ENCODE measurements at places on chromosomes 5 and 9. TPM values are rescaled to one million over a fixed set of nuclear protein-coding genes. Genes with fewer than 3 reads are reported as not detected.

DNA sequence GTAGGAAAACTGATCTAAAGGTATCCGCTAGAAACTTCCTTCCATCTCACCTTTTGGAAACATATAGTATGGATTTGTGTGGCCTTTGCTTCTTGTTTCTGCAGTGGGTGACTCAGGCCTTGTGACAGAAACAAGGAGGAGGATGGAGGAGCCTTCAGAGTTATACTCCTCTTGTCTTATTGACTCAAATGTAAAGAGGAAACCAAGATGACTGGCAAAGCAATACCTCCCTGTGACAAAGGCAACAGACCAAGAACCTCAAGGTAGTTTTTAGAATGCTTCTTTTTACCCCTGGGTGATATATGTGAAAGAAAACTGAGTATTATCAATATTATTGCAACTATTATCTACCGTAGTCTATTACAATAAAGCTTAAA, 123.3 kb upstream of the SLIT3 start:
- H3K27me3 ChIP-seq, result no peaks in the 10 kb centered on the region
- no peak overlapping the region for H3K4me3 ChIP-seq
- DNase-seq, result no peak
- H3K36me3 ChIP-seq, result no peaks in the 10 kb centered on the region
- no peaks in the 10 kb centered on the region for H3K4me1 ChIP-seq
- H3K27ac ChIP-seq, result no peak overlapping the region

GRCh38 chr9:123834889-123835562, 94.9 kb downstream of the DENND1A start:
- no peak for DNase-seq
- no peak overlapping the region for H3K27ac ChIP-seq
- no peaks in the 10 kb centered on the region for H3K27me3 ChIP-seq
- H3K4me1 ChIP-seq, result peaks cover 9% of the 10 kb centered on the region

DNA sequence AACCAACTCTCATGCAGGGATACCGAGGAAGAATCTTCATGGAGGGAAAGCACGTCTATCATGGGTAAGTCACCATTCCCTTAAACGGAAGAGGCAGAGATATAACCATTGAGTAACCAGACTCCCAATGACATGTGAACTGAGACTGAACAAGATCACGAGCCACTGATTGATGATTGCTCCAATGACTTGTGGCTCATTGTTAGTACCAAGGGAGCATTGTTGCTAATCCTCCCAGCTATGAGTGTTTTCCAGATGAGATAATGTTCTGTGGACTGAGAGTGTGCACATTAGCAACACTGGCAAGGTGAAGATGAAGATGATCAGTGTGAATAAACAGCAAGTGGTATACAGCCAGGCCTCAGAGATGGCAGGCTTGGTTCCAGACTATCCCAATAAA, 219.2 kb upstream of the MAP3K1 start:
- no peak overlapping the region for H3K4me3 ChIP-seq
- H3K27me3 ChIP-seq, result no peaks in the 10 kb centered on the region
- H3K27ac ChIP-seq, result no peak overlapping the region
- no peak for DNase-seq
- no peaks in the 10 kb centered on the region for H3K36me3 ChIP-seq
- no peaks in the 10 kb centered on the region for H3K4me1 ChIP-seq

- no peak overlapping the region for H3K27ac ChIP-seq
- H3K4me3 ChIP-seq, result no peak overlapping the region
- no peaks in the 10 kb centered on the region for H3K27me3 ChIP-seq
Measured at GRCh38 chr5:137091472-137091871, 407.7 kb downstream of the SPOCK1 start.

GRCh38 chr5:94159144-94159543, 417.7 kb upstream of the POU5F2 start:
- no peaks in the 10 kb centered on the region for H3K27me3 ChIP-seq
- no peaks in the 10 kb centered on the region for H3K4me1 ChIP-seq
- DNase-seq, result no peak
- no peaks in the 10 kb centered on the region for H3K36me3 ChIP-seq
- no peak overlapping the region for H3K4me3 ChIP-seq

DNA sequence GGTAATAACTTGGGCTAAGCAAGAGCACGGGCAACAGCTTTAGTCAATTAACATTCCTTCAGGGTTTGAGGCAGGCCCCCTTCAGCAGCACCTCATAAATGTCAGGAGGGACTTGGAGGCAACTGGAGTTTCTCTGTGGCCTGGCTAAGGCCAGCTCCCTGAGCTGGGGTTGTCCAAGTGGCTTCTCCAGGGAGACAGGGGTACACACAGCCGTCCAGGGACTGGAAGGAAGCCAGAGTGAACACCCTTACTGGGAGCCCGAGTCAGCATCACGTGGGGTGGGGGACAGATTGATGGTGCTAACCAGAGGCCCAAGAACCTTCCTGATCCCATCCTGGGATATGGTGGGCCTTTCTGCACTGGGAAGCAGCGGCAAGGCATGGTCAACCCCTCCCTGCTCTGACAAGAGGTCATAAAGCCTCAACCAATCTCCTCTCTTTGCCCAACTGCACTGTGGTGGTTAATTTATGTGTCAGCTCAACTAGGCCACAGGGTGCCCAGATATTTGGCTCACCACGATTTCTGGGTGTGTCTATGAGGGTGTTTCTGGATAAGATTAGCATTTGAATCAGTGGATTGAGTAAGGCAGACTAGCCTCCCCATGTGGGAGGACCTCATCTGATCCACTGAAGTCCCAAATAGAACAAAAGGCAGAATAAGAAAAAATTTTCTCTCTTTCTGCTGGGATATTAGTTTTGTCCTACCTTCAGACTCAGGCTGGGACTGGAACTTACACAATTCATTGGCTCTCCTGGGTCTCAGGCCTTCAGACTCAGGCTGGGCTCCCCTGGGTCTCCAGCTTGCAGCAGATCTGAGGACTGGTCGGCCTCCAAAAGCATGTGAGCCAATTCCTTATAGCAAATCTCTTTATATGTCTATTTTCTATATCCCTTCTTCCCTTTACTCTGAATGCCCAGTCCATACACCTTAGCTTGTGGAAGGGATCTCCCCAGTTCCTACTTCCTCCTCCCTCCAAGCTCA, 127.2 kb upstream of the LARP1 start:
- no peaks in the 10 kb centered on the region for H3K4me1 ChIP-seq
- no peak overlapping the region for H3K27ac ChIP-seq
- no peak overlapping the region for H3K4me3 ChIP-seq
- DNase-seq, result no peak

DNA sequence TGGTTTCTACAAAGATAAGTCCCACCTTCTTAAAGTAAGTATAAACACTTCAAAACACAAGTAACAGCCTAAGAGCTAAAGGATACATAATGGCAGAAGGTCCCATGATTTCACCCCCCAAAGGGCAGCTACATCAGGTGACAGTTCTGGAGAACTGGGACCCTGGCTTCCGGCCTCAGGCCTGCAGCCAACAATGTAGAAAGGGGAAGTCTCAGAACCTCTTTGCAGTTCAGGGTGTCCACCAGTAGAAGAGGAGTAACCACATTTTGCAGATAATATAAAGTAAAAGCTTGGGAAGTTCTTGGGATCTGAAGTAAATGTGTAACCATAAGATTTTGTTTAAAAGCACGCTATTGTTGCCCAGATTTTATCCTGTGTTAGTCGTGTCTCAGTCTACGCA, 267.4 kb upstream of the VLDLR start:
- H3K4me3 ChIP-seq, result no peak overlapping the region
- no peaks in the 10 kb centered on the region for H3K4me1 ChIP-seq
- H3K27me3 ChIP-seq, result no peaks in the 10 kb centered on the region
- no peak for DNase-seq

- DNase-seq, result no peak
- H3K27me3 ChIP-seq, result no peaks in the 10 kb centered on the region
- H3K36me3 ChIP-seq, result no peaks in the 10 kb centered on the region
- peak overlapping the region; percentile 85 for H3K27ac ChIP-seq
- H3K4me1 ChIP-seq, result peaks cover 12% of the 10 kb centered on the region
- peak overlapping the region; percentile 64 for H3K4me3 ChIP-seq
Measured at GRCh38 chr9:22447618-22448305, 1.1 kb downstream of the DMRTA1 start.

- no peak overlapping the region for H3K27ac ChIP-seq
- no peak overlapping the region for H3K4me3 ChIP-seq
- no peaks in the 10 kb centered on the region for H3K27me3 ChIP-seq
- DNase-seq, result no peak
- H3K36me3 ChIP-seq, result peaks cover 54% of the 10 kb centered on the region
Measured at GRCh38 chr9:92036411-92036746, 78.8 kb downstream of the SPTLC1 start.

GRCh38 chr9:82645600-82645999, 417.3 kb downstream of the RASEF start:
- no peaks in the 10 kb centered on the region for H3K36me3 ChIP-seq
- no peak overlapping the region for H3K4me3 ChIP-seq
- no peaks in the 10 kb centered on the region for H3K4me1 ChIP-seq
- no peaks in the 10 kb centered on the region for H3K27me3 ChIP-seq

GRCh38 chr5:59569158-59569557, 324.4 kb downstream of the PDE4D start:
- DNase-seq, result no peak
- no peak overlapping the region for H3K4me3 ChIP-seq
- no peaks in the 10 kb centered on the region for H3K4me1 ChIP-seq
- no peak overlapping the region for H3K27ac ChIP-seq
- no peaks in the 10 kb centered on the region for H3K27me3 ChIP-seq
- H3K36me3 ChIP-seq, result no peaks in the 10 kb centered on the region

- no peaks in the 10 kb centered on the region for H3K36me3 ChIP-seq
- DNase-seq, result no peak
- no peaks in the 10 kb centered on the region for H3K4me1 ChIP-seq
- no peak overlapping the region for H3K27ac ChIP-seq
- no peak overlapping the region for H3K4me3 ChIP-seq
Measured at GRCh38 chr5:136769093-136769492, 403.7 kb upstream of the TRPC7 start.

DNA sequence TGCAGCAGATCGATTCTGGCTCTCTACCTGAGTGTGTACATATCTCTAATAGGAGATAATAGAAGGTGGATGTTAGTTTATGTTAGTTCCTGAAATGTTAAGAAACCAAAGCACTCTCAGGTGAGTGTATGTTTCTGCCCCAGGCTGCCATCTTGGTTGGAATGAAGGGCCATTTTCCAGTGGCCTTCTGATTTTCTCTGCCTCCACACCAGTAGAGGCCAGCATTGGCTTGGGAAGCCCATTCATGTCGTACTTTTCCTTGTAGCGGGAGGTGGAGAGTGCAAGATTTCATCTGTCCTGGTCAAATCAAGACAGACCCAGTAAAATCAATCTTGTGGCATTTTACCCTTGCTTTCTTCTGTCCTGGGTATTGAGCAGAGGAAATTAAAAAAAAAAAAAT, 91.0 kb downstream of the GAS1 start:
- no peak for DNase-seq
- no peaks in the 10 kb centered on the region for H3K27me3 ChIP-seq
- no peak overlapping the region for H3K27ac ChIP-seq
- H3K36me3 ChIP-seq, result no peaks in the 10 kb centered on the region
- no peak overlapping the region for H3K4me3 ChIP-seq

The RMRP gene
- not detected for total RNA-seq

The CD74 gene
- total RNA-seq, result 268 TPM

The GAS1 gene
- 44.4 TPM for total RNA-seq

All from right atrium auricular region (tissue), 2 donors.